NCI-H510A treated with DMSO at 0.1 percent for 48 hours (cell line): ENCODE measurements at places on chromosomes 4 and X.

DNA sequence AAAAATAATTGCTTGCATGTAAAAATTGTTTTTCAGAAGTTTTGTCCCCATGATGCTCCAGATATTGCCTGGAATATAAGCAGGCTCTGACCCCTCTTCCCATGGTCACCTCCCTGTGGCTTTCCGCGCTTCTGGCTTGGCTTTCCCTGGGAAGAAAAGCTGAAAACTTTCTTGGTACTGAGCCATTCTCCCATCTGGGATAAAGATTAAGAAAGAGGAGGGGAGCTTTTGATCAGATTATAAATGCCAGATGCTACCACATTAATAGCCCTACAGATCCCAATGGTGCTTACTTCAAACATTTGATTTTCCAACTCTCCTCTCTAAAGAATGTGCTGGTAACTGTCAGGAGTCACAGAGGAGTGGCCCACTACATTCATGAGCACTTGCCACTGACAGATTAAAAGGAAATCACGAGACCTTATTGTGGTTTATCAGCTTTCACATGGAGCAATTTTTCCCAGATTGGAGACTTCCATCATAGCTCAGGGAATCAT, 54.4 kb upstream of the GAB1 start:
- no peak for DNase-seq

DNA sequence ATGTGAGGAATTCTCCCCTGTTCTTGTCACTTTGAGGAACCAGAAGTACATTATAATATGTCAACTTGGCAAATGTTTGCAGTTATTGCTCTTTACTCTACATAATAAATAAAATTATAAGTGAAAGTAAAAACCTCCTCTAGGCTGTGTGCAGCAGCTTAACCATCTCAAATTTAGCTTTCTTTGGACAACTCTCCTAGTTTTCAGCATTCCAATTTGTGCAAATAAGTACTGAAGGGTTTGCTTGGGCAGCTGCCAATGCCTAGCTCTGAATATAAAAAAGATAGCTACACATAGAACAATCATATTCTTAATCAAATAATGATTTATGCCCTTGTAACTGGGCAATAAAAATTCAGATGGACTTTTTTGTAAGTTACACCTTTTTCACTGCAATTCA, 82.5 kb downstream of the GASK1B start:
- no peak for DNase-seq

DNA sequence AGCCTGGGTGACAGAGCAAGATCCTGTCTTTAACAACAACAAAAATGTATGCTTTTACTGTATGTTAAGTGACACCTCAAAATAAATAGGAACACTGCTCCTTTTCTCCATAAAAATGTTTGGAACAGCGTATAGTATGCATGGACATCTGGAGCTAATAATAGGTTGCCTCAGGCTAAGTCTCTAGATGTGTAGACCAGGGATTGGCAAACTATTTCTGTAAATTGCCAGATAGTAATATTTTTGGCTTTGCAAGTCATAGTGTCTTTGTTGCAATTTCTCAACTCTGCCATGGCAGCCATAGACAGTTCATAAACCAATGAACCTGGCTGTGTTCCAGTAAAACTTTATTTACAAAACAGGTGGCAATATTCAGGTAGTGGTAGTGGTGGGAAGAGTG, 76.6 kb upstream of the CBLL2 start:
- DNase-seq: no peak

DNA sequence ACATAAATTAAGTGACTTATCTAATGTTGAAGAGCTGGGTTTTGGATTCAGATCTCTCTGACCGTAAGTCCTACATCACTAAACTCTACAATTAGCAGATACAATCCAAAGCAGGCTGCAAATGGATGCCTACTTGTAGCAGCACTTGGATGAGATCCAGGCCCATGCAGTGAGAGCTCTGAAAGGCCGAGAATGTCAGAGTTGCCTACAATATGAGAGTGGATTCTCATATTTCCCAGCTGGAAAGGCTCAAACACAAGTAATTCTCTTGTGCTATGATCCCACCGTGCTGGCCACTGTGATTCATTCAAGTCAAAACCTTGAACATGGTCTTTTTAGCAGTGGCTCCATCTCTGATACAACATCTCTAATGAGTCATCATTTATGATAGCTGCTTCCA, 125.4 kb upstream of the CHRDL1 start:
- peak; percentile 23 for DNase-seq

DNA sequence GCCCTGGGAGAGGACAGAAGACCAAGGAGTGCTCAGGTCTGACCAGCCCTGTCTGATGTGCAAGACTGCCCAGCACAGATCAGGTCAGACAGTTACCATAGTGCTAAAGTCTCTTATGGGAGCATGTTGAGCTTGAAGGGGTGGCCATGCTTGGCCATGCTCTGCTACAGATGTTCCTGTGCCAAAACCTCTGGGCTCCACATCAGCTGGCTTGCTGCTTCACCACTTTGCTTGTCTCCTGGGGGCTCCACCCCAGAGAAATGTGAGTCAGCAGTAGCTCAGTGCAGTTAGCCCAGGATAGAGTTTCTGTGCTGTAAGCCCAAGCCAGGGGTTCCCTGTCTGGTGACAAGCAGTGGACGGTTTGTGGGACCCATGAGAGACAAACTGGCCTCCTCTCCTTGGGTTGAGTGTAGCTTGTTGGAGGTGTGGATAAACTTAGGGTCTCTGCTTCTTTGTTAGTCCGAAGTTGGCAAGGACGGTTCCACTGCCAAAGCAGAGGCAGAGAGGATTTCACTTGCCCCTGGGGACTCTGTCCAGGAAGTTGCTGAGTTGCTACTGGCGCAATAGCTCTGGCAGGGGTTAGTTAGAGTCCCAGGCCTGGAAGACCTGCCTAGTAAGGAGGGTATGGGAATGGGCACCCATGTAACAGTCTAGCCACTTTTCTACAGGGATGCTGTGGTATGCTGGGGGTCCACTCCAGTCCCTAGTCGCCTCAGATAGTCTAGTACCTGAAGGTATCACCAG, 8.7 kb upstream of the TMSB15C start:
- DNase-seq: no peak

DNA sequence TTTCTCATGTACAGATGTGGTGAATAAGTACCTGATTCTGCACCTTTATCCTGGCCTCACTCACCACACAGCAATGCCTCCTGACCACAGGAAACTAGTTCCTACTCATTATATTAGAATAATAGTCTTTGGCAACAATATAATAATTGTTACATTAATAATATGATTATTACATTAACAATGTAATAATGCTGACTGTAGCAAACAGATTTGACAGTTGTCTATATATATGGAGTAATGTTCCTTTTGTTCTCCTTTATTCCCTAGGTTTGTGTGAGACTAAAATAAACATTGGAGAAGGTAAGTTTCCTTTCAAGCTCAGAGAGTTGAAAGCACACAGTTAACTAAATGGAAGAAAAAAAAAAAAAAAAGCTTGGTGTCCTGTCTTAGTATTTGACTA, 40.6 kb upstream of the NAA11 start:
- no peak for DNase-seq

DNA sequence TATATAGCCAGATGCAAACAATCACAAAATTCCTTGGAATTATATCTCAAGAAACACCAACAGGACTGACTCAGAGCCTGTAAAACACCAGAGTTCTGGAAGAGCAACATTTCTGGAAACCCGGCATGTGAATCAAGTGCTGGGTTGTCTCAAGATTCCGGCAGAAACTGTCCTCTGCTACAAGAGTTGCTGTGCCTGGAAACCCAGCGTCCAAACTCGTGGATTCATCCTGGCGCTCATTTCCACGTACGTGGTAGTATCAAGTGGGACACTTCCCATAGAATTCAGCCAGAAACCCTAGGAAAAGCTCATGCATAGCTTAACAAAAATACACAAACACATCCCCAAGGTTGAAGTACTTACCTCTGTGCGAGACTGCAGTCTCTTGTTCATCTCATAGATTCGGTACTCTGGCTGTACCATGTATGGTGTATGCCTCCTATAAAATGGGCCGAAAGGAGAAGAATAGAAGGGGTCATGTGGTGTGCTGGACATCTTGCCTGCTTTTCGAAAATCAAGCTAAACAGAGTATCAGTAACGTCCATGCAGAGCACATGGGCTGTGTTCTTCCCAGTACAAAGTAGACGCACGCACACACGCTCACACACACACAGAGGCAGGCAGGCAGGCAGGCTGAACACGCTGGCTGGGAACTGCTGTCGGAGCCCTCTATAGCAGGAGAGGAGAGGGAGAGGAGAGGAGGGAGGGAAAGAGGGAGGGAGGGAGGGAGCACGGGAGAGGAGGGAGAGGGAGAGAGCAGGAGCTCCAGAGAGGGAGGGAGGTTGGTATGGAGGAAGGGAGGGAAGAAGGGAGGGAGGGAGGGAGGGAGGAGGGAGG, at the start of gene LDB2:
Gene LDB2 (minus strand): TSS at position 655 of the 837 bp plus-strand sequence.
- no peak for DNase-seq
